ENCODE measurements at places on chromosomes 16 and 17.

DNA sequence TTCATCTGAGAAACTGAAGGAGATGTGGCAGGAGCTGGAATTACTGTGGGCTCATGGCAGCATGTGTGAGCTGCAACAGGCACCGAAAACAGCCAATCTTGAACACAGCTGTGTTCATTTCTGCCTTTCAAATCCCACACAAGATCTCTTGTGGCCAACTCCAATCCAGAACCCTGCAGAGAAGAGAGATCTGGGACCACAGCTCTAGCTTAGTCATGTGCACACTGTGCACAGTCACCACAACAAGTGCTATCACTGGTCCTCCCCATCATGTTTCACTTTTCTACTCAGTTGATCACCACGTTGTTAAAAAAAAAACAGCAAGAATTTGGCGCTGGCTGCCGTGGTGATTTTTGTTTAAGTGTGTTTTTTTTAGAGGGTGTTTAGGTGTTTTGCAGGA, 254.5 kb upstream of the ELAC2 start:
- DNase-seq, result no peak

DNA sequence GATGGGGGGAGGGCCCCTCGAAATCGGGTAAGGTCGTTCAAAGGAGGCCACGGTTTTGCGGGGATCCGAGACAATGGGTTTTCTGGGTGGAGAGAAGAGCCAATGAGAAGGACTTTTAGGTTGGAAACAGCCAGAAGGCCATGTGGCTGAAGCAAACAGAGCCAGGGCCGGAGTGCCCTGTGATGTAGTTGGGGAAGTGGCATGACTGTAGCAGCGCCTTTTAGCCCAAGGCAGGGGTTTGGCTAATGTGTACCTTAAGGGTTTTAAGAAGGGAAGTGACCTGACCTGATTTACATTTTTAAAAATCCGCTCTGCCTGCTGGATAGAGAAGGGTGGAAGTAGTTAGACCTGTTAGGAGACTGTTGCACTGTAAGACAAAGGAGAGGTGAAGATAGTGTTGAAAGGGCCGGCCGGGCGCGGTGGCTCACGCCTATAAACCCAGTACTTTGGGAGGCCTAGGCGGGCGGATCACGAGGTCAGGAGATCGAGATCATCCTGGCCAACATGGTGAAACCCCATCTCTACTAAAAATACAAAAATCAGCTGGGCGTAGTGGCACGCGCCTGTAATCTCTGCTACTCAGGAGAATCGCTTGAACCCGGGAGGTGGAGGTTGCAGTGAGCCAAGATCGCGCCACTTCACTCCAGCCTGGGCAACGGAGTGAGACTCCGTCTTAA, 1.0 kb downstream of the LYRM1 start:
- DNase-seq, result peak; percentile 69

DNA sequence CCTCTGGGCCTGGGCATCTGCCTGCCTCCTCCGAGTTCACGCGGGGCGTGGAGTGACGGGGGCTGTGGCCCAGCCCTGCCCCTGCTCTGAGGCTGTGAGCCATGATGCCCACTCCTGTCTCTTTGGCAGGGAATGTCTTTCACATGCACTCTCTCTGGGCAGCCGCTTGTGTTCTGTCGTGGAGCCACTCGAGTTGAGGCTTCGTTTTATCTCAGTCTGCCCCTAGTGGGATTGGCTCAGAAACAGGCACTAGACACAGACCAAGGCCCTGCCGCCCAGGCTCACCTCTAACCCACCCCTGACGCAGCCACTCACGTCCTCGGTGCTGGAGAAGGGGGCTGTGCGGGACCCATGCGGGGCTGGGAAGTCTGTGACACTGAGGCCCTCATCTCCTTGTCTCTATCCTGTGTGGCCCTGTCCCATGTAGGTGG, 67.5 kb upstream of the KCTD5 start:
- DNase-seq, result no peak

DNA sequence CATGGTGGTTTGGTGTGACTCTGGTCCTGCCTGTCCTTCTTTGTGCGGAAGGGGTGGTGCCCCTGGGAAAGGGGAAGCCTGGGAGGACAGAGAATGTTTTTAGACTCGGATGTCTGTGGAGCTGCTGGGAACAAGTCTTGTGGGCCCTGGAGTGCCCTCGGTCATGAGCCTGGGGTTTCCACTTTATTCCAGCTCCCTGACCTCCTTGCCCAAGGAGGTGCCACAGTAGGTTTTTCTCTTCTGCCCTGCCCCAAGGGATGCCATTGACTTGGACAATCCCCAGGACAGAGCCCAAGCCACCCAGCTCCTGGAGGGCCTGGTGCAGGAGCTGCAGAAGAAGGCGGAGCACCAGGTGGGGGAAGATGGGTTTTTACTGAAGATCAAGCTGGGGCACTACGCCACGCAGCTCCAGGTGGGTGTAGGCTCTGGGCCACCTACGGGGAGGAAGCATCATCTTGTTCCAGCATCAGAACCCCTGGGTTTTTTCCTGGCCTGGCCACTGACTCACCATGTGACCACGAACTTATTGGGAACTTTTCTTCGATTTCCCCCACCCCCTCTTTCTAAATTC, 1.4 kb downstream of the STAT5A start:
- DNase-seq, result no peak

DNA sequence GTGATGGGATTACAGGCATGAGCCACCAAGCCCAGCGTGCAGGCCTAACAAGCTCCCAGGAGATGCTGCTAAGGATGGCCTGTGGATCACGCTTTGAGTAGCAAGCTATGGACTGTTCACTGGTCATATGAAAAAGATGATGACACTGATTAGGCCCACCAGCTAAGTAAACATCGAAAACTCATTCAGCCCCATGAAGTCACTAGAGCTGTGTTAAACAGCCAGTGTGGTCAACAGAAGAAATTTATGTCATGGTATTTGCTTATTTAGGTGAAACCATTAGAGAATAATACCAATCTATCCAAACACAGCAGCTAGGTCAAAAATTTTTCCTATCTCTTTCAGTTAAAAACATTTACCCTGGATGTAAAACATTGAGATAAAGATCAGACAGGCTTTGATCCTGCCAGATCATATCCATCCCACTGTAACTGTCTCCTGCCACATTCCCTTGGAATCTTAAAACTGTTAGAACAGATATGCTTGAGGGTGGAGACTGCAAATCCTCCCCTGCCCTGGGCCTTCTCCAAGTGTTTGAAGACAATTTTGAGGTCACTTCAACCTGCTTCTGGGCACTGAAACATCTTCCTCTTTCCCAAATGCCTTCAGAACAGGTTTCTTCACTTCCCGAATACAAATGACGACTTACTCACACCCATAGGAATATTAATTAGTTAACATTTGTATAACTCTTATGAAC, 30.9 kb downstream of the HOXB1 start:
- no peak for DNase-seq

- DNase-seq, result no peak
Measured at GRCh38 chr16:79589601-79590102, 10.9 kb downstream of the MAF start.

GRCh38 chr17:73797594-73798110, 153.4 kb upstream of the SDK2 start:
- no peak for DNase-seq

DNA sequence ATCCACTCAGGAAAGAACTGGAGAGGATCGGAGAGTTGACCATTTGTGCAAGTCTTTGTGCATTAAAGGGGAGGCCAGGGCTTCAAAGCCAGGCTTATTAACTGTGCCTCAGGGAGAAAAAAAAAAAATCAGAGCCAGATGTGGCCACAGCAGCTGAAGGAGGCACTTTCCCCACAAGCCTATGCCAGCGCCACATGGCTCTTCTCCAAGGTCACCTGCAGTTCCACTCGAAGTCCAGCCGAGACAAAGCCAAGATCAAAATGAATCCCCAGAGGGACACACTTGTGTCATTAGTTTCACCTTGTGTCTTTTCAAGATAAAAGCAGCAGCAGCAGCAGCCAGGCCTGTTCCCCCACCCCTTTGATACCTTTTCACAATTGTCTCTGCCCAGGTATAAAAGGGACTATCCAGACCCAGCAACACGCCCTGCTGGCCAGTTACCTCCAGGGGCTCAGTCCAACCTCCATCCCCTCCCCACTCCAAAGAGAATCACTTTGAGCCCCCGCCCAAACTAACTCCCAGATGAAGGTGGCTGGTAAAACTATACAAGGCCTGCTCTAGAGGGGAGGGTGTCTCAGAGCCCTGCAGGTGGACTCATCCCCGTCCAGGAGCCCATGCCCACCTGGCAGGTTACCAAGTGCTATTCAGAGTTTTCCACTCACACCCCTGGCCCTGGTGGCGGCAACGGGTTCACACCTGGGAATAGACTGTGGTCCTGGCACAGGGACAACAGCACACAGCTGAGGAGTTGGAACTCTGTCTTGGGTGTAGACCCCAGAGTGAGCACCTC, 29.2 kb downstream of the AXIN2 start:
- DNase-seq, result no peak

DNA sequence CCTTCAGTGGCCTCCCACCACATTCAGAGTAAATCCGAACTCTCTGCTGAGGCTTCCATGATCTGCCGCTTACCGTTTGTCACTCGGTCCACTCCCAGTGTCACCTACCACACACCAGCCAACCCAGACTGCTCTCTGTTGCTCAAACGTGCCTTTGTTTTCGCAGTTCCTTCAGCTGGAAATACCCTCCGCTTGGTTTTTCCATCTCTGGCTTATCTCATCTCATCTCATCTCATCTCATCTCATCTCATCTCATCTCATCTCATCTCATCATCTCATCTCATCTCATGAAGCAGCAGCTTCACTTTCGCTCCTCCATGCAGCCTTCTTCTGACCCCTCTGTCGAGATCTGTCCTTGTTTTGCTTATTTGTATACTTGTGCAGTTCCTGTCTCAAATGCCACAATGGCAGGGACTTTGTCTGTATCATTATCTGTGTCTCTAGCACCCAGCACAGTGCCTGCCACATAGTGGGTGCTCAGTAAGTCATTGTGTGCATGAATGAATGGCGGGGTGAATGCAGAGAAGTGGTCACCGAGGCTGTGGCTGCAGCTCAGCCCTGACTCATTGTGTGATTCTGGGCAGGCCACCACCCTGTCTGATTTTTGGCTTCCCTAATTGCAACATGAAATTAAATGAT, 3.8 kb upstream of the SNX20 start:
- DNase-seq, result no peak

GRCh38 chr16:89031715-89032659, 55.0 kb upstream of the CBFA2T3 start:
- no peak for DNase-seq

DNA sequence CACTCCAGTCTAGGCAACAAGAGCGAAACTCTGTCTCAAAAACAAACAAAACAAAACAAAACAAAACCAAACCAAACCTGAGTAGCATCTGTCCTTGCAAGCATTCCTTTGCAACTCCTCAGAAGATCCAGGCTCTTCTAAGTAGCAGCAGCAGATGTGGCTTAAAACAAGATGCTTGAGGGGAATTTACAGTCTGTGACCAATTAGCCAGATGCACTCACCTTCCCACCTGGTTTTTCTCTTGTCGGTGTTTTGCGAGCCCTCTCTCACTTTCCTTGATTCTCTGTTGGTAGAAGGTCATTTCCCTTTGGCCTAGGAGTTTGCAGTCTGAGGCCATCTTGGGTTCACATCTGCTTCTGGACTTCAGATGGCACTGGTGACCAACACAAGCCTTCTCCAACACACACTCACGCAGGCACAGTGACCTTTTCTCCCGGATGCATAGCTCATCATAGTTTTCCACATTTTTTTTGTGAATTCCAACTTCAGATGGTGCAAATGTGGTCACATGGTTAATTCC, 276.8 kb downstream of the STX8 start:
- DNase-seq, result no peak

DNA sequence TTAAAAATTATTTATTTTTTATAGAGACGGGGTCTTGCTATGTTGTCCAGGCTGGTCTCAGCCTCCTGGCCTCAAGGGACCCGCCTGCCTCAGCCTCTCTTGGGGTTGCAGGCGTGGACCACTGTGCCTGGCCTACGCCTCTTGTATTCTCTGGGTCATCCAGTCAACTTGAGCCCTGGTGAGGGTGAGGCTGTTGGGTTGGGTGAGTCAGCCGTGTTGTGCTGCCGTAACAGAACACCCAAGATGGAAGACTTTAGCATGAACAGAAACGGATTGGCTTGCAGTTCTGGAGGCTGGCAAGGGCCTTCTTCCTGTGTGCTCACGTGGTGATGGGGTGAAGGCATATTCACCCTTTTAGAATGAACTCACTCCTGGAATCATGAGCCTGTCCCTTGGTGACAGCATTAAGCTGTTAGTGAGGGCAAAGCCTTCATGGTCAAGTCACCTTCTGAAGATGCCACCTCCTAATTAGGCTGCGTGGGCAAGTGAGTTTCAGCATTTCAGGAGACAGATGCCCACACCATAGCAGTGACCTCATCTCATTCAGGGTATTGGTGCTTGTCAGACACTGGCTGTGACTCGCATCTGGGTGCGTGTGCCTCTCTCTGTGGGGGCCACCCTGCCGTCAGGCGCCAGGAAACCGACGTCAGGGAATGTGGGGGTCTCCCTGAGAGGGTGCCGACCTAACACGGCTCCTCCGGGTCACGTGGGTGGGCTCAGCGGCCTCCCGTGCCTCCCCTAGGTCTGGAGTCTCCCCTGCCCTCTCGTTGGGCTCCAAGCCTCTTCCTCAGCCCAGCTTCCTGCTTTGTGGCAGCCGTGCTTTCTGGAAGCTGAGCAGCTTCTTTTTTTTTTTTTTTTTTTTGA, 49.8 kb downstream of the WDR45B start:
- DNase-seq, result no peak

GRCh38 chr17:20009302-20010098, at the start of gene SPECC1:
TSS of gene SPECC1 (plus strand) at chr17:20009359. CDS start at chr17:20096652, 87,293 bp downstream.
- DNase-seq, result peak; percentile 31

DNA sequence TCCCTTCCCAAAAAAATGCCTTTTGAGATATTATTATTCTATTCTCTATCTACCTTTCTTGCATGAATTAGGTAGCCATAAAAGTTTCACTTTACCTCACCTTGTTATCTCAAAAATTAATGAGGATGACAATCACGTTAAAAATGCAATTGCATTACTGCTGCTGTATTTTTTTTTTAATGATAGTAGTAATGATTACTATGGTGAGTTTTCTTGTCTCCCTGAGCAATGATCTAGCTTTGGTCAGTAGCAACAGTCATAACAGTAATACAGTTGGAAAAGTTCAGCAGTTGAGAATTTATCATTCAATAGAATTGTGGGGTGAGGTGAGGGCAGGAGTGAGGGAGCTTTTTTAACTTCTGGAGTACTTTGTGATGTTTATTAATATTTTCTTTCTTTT, at the start of gene EFCAB5:
EFCAB5 (plus strand) TSS at position 301 of the 400 bp plus-strand sequence. CDS start 163 bp downstream, outside the sequence.
- DNase-seq, result no peak

GRCh38 chr17:60610473-60610872, 10.5 kb downstream of the PPM1D start:
- no peak for DNase-seq

DNA sequence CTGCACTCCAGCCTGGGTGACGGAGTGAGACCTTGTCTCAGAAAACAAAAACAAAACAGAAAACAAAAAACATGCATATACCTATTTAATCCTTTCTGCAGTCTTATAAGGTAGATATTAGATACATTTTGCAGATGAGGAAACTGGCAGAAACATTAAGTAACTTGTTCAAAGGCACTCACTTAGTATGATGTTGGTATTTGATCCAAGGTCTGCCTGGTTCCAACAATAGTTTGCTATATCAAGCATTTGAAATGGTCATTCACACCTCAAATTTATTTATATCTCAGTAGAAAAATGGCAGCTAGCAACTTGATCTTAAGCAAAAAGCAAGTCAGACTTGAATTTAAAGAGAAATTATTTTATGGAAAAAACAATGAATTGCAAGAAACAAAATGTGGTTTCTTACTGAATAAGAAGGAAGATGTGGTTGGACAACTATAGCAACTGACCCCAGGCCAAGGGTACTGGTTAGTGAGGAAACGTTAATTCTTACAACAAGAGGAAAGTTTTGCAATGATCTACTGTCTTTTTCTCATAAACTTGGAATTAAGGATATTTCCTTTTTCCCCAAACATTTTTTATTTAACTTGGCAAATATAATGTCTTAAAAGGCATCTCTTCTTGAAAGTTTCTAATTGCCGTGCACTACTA, 19.7 kb downstream of the DHRS7B start:
- DNase-seq, result no peak
